Stimulated activated CD4-positive, alpha-beta T cell treated with anti-CD3 and anti-CD28 coated beads, TNF-alpha, amount 100 ng/mL, for 4 hours (primary cell): ENCODE measurements at places on chromosomes 16 and 17.
A peak's percentile ranks its signal among the peaks of the same experiment; 100 is the strongest.

- no peak for DNase-seq
Measured at GRCh38 chr16:57093666-57094564, 1.5 kb downstream of the CPNE2 start.

DNA sequence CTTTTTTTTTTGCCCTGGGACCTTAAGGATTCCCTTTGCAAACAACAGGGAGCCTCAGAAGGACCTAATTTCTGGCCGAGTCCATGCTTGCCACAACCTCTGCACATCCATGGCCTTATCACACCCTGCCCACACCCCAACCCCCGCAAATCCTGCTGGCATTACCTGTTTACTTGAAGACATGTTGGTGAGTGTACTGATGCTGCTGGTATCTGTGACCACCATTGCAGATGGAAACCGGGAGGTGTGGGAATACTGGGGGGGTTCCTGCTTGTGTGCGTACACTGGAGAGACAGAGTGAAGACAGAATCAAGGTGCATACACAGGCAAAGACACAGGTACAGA, 46.0 kb downstream of the HNF1B start:
- no peak for DNase-seq

DNA sequence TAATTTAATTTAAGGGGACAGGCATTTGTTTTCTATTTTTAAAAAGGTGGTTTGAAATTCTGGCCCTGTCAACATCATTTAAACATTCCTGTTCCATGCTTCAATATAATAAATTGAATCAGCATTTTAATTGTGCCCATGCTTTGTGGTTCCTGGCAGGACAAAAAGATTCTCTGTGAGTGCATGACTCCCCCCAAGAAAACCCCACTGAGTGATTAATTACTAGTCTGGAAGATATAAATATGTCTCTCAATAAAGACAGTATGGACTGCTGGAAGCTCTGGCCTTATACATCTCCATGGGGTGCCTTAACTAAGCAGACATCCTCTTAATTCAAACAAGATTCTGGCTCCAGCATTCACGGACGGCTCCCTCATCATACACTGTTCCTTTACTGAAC, 95.0 kb upstream of the PSMD7 start:
- DNase-seq = no peak

DNA sequence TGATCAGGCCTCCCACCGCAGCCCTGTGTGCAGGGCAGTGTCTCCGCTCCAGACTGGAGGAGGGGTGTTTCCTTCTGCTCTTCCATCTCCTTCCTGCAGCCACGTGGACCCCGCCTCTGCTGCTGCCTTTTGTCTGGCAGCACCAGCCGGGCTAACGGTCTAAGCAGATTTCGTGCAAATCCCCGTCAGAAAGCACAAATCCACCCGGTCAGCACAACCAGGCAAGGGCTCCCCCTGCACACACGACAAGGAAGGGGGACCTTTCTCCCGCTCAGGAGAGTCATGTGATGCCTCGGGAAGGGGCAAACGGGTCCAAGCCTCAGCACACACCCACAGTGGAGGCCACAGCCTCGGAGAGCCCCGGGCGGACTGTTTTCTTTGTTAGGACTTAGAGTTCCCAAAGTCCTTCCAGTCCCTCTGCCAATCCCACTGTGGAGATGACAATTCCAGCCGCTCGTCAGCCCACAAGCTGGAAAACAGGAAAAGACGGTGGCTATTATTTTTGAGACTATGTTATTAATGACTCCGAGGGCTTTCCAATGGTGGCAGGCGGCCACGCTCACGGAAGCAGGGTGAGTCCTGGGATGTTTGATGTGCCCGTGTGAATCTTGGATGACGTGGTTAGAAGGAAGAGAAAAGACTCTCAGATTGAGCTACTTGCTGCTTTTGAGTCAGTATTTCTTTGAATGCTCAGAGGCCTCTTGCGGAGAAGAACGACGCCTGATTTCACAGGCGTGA, 22.5 kb upstream of the MEAK7 start:
- DNase-seq = no peak

- DNase-seq = no peak
Measured at GRCh38 chr17:17495536-17496188, 533 bp downstream of the RASD1 start.

GRCh38 chr16:50154420-50154950, 1.4 kb downstream of the TENT4B start:
- DNase-seq = no peak

GRCh38 chr17:4329838-4330237, 36.6 kb downstream of the UBE2G1 start:
- no peak for DNase-seq

GRCh38 chr16:72666267-72666666, 381.7 kb downstream of the ZFHX3 start:
- no peak for DNase-seq

- no peak for DNase-seq
Measured at GRCh38 chr16:70703041-70703834, 17.4 kb upstream of the MTSS2 start.

DNA sequence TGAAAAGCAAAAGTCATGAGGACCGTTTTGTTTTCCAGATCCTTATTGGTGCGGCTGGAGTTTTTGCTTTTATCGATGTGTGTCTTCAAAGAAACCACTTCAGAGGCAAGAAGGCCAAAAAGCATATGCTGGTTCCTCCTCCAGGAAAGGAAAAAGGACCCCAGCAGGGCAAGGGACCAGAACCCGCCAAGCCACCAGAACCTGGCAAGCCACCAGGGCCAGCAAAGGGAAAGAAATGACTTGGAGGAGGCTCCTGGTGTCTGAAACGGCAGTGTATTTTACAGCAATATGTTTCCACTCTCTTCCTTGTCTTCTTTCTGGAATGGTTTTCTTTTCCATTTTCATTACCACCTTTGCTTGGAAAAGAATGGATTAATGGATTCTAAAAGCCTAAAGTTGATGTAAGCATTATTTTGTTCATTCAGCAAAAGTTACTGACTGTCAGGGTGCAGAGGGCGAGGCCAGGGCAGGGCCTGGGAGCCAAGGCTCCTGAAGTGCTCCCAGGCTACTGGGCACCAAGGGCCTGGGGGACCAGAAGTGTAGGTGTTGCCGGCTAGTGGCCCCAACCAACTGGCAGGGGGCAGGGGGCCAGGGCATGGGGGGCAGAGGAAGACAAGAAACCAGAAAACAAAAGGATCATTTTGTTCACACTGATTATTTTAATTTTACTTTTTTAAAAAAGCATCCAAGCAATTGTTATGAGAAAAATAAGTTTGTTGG, 8.8 kb downstream of the CMTM2 start:
- no peak for DNase-seq

GRCh38 chr16:82240111-82240510, 70.1 kb upstream of the MPHOSPH6 start:
- DNase-seq = no peak

DNA sequence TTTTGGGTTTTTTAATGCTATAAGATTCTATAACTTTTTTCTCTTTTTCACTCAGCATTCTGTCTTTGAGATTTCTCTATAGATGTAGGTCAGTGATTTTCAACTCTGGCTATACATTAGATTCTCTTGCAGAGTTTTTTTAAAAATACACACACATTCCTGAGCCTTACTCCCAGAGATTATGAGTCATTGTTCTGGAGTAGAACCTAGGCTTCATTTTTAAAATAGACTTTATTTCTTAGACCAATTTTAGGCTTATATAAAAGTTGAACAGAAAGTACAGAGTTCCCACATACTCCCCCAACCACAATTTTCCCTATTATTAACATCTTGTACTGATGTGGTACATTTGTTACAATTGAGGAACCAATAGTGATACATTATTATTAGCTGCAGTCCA, 63.3 kb downstream of the CYB561 start:
- no peak for DNase-seq

GRCh38 chr16:50326835-50327465, 41.8 kb downstream of the BRD7 start:
- DNase-seq = no peak

- no peak for DNase-seq
Measured at GRCh38 chr17:74702116-74702871, 10.4 kb downstream of the CD300LF start.

DNA sequence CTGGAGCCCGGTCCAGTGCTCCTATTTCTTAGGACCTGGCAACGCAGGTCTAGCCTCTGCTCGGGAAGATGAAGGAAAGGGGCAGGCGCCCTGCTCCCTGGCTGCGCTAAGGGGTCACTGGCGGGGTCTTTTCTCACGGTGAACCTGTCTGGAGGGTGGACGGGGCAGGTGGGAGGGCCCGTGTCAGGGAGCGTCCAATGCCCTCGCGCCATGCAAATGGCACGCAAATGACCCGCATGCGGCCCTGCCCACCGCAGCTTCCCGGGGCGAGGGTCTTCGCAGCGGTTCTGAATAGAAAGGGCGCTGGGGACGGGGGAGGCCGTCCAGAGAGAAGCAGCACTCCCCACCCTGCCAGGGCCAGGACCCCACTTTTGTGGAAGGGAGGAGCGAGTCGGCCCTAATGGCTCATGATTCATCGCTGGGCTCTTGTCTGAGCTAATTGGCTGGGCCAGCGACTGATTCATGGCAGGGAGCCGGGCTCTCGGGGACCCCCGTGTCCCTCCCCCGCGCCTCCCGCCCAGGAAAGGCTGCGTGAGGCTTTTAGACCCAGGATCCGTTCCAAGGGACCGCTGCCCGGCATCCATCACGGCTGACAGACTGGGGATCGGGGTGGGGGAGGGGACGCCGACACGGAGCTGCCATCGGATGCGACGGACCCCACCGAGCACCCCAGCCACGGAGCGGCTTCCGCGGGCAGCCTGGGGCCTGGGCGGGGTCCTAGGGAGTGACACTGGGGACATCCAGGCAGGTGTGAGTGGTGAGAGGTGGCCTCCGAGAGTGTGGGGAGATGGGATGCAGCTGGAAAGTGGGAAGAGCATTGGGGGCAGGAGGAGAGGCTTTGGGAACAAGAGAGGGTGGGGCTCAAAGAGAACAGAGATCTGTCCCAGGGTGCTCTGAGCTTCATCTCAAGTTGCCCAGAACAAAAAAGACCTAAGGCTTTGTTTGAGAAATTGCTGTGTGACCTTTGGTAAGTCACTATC, 25.0 kb upstream of the NGFR start:
- DNase-seq = no peak

- no peak for DNase-seq
Measured at GRCh38 chr17:46071796-46072195, 72.7 kb downstream of the STH start.

DNA sequence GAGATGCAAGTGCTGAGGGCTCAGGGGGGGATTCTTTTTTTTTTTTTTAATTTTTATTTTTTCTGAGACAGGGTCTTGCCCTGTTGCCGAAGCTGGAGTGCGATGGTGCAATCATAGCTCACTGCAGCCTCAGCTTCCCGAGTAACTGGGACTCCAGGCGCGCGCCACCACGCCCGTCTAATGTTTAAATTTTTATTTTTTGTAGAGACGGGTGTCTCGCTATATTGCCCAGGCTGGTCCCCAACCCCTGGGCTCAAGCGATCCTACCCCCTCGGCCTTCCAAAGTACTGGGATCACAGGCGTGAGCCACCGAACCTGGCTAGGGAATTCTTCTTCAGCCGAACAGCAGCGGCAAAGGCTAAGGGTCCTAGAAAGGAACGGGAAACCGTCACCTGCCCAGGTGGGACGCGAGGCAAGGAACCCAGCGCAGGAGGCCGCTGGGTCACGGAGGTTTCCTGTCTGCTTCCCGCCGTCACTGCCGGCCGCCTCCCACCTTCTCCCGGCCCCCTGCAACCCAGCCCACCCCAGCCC, 13.3 kb upstream of the OR1F1 start:
- no peak for DNase-seq

- no peak for DNase-seq
Measured at GRCh38 chr16:49335828-49336227, 37.8 kb upstream of the C16orf78 start.

DNA sequence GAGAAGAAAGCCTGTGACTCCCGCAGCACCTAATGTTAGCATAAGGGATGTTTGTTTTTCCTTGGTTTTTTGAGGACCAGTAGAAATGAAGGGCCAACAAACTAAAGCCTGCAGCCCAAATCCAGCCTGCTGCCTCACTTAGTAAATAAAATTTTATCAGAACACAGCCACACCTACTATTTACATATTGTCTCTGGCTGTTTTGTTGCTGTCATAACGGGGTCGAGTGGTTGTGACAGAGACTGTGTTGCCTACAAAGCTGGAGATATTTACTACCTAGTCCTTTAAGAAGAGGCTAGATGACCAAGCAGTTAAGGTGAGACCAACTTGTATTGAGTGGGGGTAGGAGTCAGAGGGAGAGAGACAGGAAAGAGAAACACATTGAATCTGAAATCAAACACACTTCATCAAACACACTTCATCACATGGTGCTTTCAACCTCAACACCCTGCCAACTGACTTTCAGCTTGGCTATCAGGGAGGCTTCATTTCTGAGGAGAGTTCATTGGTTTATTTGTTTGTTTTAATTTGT, 546.3 kb upstream of the CDH11 start:
- DNase-seq = no peak

DNA sequence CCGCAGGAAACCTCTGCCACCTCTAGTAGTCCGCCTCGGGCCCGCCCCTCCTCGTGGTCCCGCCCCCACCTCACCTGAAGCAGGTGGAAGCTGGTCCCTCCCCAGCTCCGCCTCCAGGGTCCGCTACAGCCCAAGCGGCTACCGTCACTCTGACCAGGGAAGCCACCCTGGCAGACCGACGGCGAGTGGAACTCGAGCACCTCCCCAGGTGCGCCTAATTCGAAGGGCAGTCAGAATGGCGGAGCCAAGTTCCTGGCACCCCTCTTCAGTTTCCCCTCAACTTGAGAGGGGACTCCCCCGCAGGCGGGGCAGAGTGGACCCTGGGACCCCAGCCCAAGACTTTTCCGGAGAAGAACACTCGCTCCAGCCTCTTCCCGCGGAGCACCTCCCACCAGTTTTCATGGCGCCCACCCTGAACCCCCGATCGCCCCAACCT, 507 bp downstream of the FHOD1 start:
- peak; percentile 23 for DNase-seq

DNA sequence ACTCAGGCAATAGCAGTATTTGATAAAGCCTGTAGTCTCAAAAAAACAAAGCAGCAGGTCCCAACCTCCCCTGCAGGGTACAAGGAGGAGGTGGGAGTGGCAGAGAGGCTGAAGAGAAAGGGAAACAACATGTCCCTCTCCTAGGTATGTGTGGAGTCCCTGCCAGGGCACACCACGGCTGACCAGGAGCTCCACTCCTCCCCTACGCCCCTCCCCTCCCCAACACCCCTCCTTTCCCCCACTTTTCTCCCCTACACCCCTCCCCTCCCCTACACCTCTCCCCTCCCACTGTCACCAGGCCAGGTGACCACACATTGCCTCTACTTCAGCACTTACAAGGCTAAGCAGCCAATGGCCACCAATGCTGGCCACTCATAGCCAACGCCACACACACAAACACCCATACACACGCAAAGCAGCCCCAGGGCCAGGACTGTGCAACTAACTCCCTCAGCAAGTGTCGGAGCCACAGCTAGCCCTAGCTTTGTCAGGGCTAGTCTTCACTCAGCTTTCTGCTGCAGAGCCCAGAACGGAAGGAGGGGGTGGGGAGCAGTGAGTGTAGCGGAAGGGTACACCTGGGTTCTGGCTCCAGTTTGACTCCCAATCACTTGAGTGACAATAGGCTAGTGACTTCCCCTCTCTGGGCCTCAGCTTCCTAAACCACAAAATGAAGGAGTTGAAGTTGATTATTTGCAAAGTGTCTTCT, 8.2 kb downstream of the CAVIN1 start:
- DNase-seq = peak; percentile 53

DNA sequence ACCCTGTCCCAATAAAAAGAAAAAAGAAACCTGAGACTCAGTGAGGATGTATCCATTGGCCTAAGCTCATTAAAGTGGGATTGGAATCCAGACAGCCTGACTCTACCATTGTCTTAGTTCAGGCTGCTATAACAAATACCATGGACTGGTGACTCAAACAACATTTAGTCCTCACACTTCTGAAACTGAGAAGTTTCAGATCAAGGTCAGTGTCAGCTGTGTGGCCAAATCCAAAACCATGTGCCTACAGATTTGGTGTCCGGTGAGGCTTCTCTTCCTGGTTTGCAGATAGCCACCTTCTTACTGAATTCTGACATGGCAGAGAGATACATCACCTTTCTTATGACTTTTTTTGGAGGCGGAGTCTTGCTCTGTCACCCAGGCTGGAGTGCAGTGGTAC, 53.3 kb upstream of the KDM8 start:
- DNase-seq = no peak
